Stimulated activated CD4-positive, alpha-beta T cell treated with anti-CD3 and anti-CD28 coated beads, Interleukin-1b, Interleukin-23, amount 100 ng/mL, for 24 hours (primary cell): ENCODE measurements at places on chromosomes 11 and 22.

DNA sequence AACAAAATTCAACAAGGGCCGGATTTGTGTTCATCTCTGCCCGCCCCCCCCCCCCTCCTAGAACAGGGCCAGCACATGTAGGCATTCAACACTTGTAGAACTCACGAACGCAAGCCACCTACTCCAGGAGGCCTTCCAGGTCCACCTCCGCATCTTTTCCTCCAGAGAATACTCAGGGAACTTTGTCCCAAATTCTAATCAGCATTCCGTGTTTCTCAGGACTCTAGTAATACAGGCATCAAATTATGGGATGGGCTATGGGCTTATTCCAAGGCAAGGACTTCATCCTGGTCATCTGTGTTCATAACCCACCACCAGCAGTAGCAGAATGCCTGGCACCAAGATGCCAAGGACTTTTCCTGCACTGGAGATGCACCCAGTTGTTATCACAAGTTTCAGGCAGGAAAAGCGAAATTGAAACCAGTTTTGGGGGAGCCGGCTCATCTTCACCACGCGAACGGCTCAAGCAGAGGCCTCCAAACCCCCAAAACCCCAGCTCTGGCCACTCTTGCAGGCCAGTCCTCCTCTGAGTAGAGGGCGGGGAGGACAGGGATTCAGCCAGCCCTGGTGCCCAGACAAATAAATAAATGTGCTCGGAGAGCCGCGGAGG, 462 bp downstream of the UBE2L6 start:
- no peak for DNase-seq

DNA sequence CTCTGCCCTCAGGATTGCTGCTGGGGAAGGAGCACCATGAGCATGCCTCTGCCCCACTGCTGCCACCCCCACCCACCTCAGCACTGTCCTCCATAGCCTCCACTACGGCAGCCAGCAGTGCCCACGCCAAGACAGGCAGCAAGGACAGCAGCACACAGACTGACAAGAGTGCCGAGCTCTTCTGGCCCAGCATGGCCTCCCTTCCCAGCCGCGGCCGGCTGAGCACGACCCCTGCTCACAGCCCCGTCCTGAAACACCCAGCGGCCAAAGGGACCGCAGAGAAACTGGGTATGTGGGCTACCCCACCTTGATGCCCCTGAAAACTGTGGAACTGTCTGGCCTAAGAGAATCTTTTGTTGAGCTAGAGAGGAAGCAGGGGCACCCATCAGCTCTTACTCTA, 101.0 kb downstream of the AMOTL1 start:
- DNase-seq: no peak

DNA sequence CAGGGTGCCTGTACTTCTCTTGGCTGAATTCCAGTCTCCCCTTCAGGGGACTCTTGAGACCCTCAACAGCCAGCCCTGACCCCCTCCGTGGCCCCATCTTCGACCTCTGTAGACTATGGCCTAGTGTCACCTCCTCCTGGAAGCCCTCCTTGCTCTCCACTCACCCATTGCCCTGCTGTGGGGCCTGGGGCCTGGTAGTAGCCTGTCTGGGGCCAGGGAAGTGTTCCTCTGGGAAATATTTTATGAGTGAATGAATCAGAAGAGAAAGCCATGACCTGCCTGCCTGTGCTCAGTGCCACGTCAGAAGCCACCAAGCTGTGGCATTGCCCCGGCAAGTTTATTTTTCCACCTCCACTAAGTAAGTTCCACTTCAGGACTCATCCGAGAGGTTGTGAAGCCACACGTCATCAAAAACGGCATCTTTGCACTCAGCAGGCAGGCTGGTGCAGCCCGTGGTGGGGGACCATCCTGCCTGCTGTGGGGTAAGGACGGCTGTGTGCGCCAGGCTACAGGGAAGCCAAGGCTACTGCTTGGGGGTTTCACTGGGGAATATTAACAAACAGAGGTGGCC, 59.6 kb upstream of the PPARA start:
- DNase-seq: no peak

- DNase-seq: no peak
Measured at GRCh38 chr11:113533425-113533698, 58.2 kb upstream of the DRD2 start.

- no peak for DNase-seq
Measured at GRCh38 chr11:130771708-130772107, 144.6 kb downstream of the SNX19 start.

DNA sequence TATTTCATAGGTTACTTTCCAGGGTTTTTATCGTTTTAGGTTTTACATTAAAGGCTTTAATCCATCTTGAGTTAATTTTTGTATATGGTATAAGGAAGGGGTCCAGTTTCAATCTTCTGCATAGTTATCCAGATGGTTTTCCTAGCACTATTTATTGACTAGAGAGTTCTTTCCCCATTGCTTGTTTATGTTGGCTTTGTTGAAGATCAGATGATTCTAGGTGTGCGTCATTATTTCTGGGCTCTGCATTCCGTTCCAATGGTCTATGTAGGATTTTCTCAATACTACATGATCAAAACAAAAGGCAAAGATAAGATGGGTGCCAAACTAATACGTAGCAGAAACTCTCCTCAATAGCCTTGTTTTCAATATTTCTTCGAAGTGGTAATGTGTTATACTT, 14.3 kb upstream of the RIC3 start:
- DNase-seq: no peak

- no peak for DNase-seq
Measured at GRCh38 chr22:17198170-17199002, 20.8 kb downstream of the ADA2 start.

GRCh38 chr11:35393098-35393497, 26.3 kb downstream of the SLC1A2 start:
- no peak for DNase-seq

- no peak for DNase-seq
Measured at GRCh38 chr11:59480359-59480758, 7.2 kb downstream of the OR4D10 start.

- no peak for DNase-seq
Measured at GRCh38 chr11:111922803-111923202, 4.1 kb downstream of the C11orf52 start.

GRCh38 chr11:86978756-86979608, 23.8 kb upstream of the FZD4 start:
- no peak for DNase-seq

DNA sequence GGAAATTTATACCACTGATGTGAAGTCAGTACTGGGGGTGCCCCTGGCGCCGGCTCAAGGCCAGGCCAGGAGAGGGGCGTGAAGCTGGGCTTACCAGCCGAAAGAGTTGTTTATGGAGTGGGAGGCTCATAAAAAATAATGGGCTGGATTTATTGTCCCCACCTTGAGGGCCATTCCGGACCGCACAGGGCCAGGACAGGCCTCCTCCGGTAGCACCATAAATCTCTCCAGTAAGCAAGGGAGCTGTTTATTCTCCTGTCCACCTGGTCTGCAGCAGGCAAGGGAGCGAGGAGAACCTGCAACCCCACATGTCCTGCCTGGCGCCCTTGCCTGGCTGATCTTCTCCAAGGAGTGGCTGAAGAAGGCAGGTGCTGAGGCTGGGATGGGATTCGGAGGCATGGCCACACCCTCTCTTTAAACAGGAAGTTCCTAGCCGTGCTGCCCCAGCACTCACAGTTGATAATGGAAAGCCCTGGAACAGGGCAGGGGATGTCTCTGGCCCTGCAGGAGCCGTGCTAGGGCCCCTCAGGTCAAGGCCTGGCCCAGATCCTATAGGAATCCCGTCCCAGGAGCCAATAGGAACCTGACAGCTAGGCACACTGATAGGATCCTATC, 65.1 kb downstream of the SCUBE1 start:
- no peak for DNase-seq

- DNase-seq: no peak
Measured at GRCh38 chr11:129938764-129939163, 43.4 kb upstream of the NFRKB start.

GRCh38 chr11:14179116-14179820, 179.7 kb downstream of the RRAS2 start:
- no peak for DNase-seq

DNA sequence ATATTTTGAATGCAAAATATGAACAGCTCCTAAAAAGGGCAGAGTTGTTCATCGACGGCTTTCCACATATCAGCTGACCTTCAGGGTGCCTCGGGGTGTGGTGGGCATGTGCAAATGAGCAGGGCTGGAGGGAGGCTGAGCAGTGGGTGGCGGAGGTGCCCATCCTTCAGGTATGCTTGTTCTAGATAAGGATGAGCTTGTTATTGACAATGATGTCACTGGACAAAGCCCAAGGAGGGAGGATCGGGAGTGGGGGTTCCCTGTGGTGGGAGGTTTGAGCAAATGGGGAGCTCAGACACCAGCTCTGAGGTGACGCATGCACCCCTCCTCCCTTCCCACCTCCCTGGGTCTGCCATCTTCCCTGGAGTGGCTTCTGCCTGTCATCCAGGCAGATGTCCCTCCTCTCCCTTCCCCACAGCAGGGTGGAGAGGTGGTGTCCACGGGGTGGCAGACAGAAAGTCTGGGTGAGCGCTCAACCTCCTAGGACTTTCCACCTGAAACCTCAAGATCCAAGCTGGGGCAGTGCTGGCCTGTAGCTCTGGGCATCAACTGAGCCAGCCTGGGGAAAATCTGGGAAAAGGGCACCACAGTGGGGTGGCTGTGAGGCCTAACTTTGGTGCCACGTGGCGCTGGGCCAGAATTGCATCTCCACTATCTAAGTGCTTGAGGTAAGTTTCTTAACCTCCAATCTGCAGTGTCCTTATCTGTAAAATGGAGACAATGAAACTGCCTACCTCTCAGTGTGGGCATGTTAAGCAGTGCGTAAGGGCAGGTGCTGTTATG, 106.3 kb upstream of the THY1 start:
- DNase-seq: no peak

DNA sequence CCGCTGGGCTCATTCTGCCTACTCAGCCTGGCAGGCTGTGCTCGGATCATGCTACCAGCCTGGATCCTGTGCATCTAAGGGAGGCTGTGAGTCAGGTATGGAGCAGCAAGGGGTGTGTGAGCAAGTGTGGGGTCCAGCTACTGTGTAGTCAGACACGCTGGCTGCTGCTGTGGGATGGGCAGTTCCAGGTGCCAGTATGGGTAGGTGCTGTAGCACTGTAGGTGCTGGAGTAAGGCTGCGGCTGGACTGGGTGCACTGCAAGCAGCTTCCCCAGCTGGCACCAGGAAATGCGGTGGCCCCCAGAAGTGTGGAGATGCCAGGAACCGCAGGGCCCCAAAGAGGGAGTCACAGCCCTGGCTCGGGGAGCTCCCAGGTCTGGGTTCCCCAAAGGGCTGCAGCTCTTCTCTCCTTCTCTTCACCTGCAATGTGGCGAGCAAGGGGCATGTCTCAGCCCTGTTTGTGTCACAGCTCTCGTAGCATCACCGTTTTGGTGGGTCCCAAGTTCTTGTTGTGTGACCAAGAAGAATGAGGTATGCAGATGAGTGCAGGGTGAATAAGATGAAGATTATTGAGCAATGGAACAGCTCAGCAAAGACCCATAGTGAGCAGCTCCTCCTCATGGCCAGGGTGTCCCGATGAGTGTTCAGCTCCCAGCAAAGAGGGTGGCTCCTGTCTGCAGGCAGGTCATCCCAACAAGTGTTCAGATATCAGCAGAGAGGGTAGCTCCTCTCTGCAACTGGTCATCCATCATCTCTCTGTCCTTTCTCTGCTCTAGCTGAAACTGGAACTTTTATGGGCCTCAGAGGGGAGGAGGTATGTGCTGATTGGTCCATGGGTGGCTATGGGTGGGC, 462.9 kb downstream of the TBC1D22A start:
- DNase-seq: no peak

DNA sequence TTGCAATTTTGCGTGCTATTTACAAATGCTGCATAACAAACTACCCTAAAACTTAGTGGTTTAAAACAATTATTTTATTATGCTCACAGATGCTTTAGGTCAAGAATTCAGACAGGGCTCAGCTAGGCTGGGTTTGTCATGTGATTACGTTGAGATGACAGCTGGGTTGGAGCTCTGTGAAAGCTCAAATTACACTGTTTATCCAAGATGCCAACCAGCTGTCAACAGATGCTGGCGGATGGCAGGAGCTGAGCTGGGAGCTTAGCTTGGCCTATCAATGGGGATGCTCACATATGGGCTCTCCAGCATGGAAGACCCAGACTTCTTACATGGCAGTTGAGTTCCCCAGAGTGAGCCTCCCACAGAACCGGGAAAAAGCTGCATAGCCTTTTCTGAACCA, 62.7 kb downstream of the STK33 start:
- no peak for DNase-seq

GRCh38 chr11:43135966-43136534, 175.7 kb upstream of the API5 start:
- DNase-seq: no peak

GRCh38 chr11:102599642-102600261, 25.4 kb downstream of the MMP20 start:
- DNase-seq: no peak

DNA sequence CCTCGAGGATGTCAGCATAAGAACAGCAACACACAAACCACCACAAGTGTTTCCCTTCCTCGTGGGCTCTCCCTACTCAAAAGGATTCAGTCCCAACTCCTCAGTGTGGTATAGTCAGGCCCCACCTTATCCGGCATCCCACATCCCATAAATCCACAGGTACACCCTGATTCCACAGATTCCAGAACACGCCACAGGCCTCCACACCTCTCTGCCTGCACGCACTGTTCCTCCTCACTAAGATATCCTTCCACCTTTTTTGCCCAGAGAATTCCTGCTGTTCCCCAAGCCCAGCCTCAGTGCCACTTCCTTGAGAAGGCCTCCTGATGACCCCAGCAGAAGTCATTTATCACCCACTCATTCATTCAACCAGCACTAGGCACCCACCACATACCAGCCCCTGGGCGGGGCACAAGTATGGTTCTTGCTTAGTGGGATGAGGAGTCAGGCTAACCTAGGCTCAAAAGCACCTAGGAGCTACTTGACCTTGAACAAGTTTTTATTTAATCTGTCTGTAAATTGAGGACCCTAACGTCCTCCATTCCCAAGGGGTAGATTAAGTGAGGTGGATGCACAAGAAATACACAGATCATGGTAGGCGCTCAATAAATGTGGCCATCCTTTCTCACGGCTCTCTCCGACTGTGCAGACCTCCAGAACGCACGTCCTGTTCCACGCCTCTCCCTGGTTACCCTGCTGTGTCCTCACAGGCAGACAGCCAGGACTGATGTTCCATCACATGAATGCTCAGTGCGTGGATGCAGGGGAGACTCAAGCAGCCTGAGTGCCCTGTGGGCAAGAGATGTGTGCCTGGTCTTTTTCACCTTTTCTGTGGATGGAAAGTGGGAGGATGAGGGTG, 2.1 kb upstream of the KCNJ4 start:
- DNase-seq: no peak

DNA sequence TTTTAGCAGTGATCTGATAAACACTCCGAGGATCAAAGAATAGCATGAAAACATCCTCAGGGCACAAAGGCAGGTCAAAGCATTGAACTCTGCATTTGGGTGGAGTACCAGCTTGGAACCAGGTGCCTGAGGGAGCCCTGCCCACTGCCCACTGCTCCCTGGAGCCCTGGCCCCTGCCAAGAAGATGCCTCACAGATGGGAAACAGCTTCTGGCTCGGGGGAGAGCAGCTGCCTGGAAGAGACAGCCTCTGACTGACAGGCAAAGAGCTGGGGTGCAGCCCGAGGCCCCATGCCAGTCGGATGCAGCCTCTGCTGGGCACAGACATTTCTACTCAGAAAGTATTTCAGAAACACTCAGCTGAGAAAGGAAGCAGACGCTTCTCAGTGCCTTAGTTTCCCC, 13.2 kb downstream of the LMO1 start:
- no peak for DNase-seq
